Activated CD4-positive, alpha-beta T cell treated with anti-CD3 and anti-CD28 coated beads, Interleukin-2, amount 50 U/mL, for 4 hours (primary cell): ENCODE measurements at places on chromosomes 6 and 20.

DNA sequence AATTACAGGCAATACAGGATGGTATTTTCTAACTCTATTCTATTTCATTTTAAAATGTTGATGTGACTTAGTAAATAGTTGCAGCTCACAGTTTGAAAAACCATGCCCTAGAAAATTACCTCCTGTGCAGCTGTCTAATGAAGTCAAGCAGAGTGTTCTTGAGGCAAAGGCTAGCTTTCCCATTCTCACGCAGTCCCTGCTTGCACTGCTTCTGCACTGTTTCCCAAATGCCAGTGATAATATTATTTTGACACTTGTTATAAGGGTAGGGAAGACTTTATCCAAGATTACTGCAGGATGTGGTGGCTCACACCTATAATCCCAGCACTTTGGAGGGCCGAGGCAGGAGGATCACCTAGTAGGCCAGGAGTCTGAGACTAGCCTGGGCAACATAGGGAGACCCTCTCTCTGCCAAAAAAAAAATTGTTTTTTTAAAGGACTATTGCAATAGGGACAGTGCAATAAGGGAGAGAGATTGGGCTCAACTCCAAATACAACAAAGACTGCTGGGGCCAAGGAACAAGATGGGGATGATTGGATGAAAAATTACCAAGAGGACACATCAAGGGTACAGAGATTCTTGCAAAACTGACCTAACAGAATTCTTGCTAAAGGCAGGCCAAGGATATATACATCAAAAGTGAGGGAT lies 196.1 kb downstream of the LY86 start:
- no peak for DNase-seq

- DNase-seq = no peak
Measured at GRCh38 chr20:46634528-46634927, 16.7 kb downstream of the SLC13A3 start.

- DNase-seq = peak; percentile 18
Measured at GRCh38 chr6:293193-294174, 1.2 kb downstream of the DUSP22 start.

DNA sequence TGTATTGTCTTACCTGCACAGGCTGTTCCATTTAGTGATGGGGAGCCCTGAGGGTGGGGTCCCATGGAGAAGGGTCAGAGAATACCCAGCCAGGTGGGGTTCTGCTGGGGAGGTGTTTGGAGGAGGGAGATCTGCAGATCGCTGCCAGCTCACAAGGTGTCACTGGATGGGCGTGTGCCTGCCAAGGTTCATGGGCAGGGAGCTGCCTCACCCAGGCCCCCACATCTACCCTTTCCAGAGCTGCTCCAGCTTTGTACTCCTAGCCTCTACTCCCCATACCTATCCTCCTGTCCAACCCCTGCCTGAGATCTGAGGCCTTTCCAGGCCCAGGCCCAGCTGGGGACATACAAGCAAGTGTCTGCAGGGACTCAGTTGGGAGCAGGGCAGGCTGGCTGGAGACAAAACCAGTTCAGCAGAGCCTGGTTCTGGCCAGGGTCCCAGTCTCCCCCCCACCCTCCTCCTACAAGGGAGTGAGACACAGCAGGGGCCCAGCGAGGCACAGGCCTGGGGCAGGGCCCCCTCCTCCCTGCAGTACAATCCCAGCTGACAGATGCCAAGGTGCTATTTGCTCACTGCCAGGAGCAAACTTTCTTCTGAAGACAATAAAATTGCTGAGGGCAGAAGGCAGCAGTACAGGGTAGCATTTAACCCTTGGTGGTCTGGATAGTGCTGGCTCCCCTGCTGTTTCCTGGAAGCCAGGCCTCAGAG lies 19.7 kb downstream of the SPDEF start:
- DNase-seq = no peak

DNA sequence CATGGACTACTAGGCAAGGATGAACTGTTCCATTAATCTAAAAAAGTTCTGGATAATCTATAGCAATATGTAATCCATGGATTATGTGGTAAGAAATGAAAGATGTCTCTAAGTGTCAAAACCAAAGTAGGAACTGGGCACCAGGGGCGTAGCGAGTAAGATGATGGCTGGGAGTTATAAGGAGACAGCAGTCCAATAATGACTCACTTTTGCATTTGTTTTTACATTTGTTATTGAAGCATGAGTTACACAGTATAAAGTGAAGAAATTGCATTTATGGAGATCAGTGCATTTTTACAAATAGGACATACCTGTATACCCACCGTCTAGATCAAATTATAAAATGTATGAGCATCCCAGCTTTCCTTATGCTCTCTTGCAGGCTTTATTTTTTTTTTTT lies 878.5 kb upstream of the MAP3K7 start:
- DNase-seq = no peak

DNA sequence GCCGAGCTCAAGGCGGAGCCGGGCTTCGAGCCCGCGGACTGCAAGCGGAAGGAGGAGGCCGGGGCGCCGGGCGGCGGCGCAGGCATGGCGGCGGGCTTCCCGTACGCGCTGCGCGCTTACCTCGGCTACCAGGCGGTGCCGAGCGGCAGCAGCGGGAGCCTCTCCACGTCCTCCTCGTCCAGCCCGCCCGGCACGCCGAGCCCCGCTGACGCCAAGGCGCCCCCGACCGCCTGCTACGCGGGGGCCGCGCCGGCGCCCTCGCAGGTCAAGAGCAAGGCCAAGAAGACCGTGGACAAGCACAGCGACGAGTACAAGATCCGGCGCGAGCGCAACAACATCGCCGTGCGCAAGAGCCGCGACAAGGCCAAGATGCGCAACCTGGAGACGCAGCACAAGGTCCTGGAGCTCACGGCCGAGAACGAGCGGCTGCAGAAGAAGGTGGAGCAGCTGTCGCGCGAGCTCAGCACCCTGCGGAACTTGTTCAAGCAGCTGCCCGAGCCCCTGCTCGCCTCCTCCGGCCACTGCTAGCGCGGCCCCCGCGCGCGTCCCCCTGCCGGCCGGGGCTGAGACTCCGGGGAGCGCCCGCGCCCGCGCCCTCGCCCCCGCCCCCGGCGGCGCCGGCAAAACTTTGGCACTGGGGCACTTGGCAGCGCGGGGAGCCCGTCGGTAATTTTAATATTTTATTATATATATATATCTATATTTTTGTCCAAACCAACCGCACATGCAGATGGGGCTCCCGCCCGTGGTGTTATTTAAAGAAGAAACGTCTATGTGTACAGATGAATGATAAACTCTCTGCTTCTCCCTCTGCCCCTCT lies 1.1 kb downstream of the CEBPB start:
- no peak for DNase-seq

GRCh38 chr6:119960036-119960435 lies 610.5 kb upstream of the MAN1A1 start:
- DNase-seq = no peak

- no peak for DNase-seq
Measured at GRCh38 chr6:4362326-4362725, 227.0 kb upstream of the ECI2 start.

DNA sequence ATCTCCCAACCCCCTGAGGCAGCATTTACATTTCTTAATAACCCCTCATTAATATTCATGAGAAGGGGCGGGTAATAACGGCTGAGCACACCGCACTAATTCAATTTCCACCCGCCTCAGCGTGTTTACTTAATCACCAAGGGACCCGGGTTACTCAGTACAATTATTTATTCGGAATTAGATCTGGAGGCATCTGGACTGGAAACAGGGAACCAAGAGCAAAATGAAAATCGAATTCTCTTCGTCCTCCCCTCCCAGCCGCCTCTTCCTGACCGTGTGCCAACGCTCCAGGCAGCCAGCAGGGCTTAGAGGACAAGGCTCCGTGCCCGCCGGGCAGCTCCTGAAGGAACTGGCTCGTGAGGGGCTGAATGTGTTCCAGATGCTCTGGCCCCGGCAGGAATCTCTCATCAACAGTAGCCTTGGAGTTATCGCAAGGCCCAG lies 23.5 kb upstream of the CTNNBL1 start:
- no peak for DNase-seq

DNA sequence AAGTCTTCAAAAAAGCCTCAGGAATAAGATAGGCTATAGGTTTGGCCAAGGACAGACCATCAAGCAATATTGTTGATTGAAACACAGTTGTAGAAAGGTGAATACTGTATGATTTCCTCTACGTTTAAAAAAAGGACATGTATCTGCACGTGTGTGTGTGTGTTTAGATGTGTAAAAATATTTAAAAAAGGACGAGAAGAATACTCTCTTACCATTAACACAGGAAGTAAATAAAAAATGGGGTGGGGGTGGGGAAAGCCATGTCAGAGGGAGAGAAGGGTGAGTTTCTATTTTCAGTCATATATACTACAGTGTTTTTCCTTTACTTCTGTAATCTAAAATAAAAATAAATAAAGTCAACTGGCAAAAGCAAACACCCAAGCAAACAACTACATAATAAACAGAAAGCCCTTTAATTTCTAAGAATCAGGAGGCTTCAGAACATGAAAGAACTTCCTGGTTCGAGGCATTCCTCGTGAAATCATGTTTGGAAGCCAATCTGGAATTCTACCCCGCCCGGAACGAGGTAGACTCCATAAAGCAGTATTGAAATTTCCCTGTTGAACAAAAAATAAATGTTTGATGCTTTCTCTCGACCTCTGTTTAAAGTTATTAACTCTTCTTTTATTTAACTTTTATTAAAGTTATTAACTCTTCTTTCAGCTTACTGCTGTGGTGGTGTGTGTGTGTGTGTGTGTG lies 158.1 kb upstream of the ZNF217 start:
- DNase-seq = no peak

- no peak for DNase-seq
Measured at GRCh38 chr20:7760247-7761031, 179.8 kb downstream of the HAO1 start.

- DNase-seq = no peak
Measured at GRCh38 chr6:57182017-57182432, 9.9 kb downstream of the BAG2 start.

- DNase-seq = no peak
Measured at GRCh38 chr6:44072452-44072958, 54.7 kb downstream of the MRPL14 start.

GRCh38 chr6:7138921-7139358 lies 31.2 kb downstream of the RREB1 start:
- peak; percentile 26 for DNase-seq

GRCh38 chr6:15246666-15247499 lies 1.0 kb downstream of the JARID2 start:
- DNase-seq = no peak

- DNase-seq = no peak
Measured at GRCh38 chr20:20786428-20786827, 74.0 kb upstream of the RALGAPA2 start.

DNA sequence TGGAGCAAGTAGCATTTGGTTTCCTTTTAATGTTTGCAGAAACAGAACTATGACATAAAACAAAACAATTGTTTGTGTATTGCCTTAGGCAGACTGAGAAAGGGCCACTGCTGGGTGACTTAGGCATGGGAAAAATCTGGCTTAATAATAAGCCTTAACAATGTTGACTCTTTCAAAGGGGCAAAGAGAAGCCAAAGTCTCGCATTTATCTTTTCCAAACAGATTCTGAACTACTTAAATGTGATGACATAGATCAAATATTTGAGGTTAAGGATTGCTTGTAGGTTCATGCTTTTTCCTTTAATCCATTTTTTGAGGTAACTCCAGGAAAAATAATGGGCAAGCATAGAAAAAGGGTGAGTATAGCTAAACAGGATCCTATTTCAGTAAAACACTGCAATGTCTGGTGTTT lies 39.6 kb downstream of the ADAT2 start:
- DNase-seq = no peak

- peak; percentile 46 for DNase-seq
Measured at GRCh38 chr6:137341681-137342195, 122.6 kb upstream of the IFNGR1 start.

- DNase-seq = no peak
Measured at GRCh38 chr6:8645212-8645611, 209.9 kb upstream of the SLC35B3 start.

GRCh38 chr20:10060226-10060625 lies 25.4 kb downstream of the ANKEF1 start:
- no peak for DNase-seq

DNA sequence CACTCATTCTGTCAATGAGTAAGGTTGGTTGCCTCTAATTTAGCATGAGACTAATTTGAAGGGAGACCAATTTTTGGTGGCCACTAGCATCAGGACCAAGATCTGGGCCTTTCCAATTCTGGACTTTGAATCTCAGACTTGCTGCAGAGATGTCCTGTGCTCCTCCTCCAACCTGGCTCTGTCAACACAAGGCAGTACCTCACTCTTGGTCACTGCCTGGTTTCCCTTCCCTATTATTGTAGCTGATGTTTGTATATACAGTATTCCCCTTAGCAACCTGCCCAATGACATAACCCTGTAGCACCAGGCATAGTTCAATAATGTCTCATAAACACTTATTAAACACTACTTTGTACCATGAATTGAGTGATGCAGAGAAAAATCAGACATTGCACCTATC lies 50.4 kb downstream of the UNC5CL start:
- no peak for DNase-seq

DNA sequence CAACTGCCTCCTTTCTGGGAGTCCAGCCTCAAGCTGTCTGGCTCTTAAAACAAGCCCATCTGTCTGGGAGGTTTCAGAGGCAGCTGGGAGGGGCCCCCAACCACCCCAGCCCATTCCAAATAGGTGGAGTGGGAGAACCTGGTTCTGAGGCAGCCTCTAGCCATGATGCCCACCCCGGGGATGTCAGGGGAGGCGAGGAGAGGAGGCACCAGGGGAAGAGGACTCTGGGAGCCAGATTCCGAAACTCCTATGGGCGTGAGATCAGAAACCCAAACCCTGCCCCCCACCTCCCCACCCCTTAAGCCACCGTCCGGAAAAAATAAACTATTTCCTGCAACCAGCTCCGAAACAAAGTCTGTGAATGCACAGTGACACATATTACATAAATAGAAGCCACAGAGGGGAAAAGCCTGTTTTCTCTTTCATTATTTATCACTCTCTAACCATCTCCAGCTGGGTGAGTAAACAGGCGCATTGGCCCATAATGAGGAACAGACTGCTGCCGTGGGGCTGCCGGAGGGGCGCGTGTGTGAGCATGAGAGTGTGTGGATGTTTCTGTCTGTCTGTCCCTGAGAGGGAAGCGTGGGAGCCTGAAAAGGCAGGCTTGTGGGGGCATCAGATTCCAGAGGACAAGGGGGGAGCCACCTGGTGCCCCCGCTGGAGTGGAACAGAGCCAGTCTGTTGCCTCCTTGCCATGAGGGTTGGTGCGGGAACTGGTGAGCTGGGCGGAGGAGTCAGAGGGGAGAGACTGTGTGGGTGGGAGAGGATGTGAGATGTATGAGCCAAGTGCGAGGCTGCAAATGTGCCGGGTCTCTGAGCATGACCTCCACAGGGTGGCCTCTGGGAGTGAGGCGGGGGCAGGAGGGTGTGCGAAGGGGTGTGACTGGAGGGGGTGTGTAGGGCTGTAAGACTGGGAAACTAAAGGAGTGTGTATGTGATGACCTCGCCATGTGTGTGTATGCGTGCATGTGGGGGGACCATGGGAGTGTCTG lies 14.3 kb upstream of the FOXP4 start:
- DNase-seq = peak; percentile 69

- no peak for DNase-seq
Measured at GRCh38 chr6:129684323-129684884, 25.6 kb downstream of the ARHGAP18 start.

GRCh38 chr6:43509984-43510826 lies at the start of gene LRRC73:
LRRC73 (minus strand) TSS chr6:43510346; CDS start chr6:43509785, 561 bp downstream.
- peak; percentile 68 for DNase-seq

GRCh38 chr6:50853939-50854338 lies 35.3 kb downstream of the TFAP2B start:
- no peak for DNase-seq
